ENCODE measurements at places on chromosomes 5 and 9.

GRCh38 chr9:114123031-114123977, 24.2 kb upstream of the KIF12 start:
- no peak for DNase-seq

GRCh38 chr5:59923465-59923864, 29.9 kb upstream of the PDE4D start:
- DNase-seq = no peak

DNA sequence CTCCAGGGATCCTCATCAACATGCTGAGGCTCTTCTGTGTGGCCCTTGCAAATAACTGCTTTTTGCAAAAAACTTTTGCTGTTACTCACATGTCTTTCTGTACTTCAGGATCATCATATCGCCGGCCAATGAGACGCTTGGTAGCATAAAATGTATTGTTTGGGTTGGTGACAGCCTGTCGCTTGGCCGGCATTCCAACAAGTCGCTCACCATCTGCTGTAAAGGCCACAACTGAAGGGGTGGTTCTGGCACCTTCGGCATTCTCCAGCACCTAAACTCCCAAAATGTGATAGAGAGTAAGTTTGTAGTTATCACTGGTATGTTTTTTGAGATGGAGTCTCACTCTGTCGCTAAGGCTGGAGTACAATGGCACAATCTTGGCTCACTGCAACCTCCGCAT, 4.3 kb downstream of the HSPA9 start:
- DNase-seq = no peak

GRCh38 chr9:26800322-26800721, 92.3 kb downstream of the CAAP1 start:
- no peak for DNase-seq

- no peak for DNase-seq
Observed at GRCh38 chr5:137097203-137097602, 401.9 kb downstream of the SPOCK1 start.

DNA sequence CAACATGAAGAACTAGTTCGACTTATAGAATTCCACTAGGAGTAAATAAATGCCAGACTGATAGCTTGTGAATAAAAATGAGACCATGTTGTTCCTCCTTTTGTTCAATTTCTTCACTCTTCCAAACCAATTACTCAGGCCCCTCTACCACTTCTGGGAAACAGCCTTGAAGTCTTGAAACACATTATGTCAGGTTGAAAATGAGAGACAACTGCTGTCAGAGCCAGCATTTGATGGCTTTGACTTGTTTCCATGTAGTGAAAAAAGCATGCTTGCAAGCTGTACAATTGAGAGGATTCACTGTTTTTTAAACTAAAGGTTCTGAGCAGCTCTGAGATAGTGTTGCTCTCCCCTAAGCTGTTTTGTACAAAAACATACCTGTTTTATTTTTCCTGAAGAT, 337.1 kb upstream of the SGCD start:
- no peak for DNase-seq

DNA sequence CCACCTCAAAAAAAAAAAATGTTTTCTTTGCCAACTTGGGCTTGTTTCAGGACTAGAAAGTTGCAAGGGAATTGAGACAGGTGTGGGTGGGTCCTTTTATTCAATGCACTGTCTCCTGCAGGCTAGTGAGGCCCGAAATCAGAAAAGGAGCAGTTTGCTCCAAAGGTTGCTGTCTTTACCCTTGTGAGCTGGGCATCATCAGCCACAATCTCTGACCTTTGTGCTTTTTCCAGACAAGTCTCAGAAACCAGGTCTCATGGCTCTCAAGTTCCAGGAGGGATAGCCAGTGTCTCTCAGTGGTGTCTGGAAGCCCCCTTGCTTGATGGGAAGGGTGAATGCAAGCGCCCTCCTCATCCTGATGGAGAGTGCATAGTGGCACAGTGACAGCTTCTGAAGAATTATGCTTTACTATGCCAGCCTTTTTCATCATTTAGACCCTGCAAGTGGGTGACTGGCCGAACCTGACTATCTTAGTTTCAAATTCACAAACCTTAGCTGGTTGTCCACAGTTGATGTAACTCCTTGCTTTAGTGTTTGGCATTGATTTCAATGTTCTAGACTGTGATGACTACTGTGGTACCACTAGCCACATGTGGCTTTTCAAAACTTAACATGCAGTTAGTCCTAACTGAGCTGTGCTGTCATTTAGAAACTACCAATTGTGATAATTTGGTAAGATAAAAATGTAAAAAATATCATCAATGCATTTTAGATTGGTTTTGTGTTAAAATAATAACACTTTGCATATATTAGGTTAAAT, 468.6 kb downstream of the GADD45G start:
- no peak for DNase-seq

DNA sequence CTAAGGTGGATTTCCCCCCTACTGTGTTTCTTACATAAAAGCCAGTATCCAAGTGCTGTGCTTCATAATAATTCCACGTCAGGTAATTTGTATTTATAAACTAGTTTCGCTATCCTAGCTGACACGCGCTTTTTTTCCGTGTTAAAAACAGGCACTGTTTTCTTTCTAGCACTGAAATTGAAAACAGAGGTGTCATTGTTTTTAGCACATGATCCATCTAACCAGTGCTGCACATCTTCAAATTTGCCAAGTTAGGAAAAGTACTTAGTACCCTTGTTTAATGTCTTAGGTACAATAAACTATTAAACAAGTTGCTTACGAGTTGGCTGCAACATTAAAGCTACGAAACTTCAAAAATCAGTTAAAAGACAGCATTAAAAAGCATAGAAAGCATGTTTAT, 49.9 kb downstream of the JMY start:
- DNase-seq = no peak

DNA sequence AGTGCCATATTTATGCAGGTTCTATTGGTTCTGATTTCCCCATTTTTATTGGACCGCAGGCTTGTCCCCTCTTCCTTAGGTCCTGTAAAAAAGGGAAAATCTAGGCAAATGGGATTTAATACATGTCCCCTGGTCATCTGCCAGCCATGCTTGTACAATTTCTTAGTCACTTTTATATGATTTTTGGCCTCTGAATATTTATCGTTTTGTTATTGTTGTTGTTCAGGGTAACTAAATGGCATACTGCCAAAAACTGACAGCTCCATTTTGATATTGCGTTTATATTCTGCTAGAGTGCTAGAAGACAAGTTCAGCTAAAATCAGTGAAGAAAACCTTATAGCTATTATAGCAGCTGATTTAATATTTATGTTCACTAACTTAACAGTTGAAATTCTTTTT, 770.2 kb upstream of the FAM174A start:
- DNase-seq = no peak

GRCh38 chr5:95261437-95262175, 23.3 kb downstream of the MCTP1 start:
- peak; percentile 28 for DNase-seq

- peak; percentile 55 for DNase-seq
Observed at GRCh38 chr9:89278997-89279739, 31.8 kb upstream of the CKS2 start.

GRCh38 chr5:53023969-53024368, 34.8 kb downstream of the ITGA2 start:
- DNase-seq = peak; percentile 35

- no peak for DNase-seq
Observed at GRCh38 chr5:78747705-78748359, 99.3 kb upstream of the LHFPL2 start.

- DNase-seq = no peak
Observed at GRCh38 chr9:19495186-19496028, 86.6 kb downstream of the ACER2 start.

- no peak for DNase-seq
Observed at GRCh38 chr5:142080248-142080647, 28.3 kb upstream of the NDFIP1 start.

DNA sequence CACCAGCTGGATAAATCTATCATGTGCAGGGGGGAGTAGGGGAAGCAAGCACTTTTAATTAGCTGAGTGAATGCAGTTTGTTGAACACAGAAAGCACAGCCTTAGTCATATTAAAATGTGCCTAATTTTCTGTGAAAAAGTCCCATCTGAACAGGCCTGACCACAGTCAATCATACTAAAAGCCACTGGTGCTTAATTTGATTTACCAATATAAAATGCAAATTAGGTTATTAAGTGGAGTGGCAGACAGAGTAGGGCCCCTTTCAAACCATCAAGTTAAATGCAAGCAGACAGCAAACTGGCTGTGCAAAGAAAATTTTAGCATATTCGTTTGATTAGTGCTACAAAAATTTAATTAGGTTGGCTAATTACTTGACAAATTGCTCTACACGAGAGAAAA, 176.1 kb downstream of the ISL1 start:
- DNase-seq = no peak

GRCh38 chr9:83304686-83305085, 233.5 kb downstream of the FRMD3 start:
- no peak for DNase-seq

- DNase-seq = no peak
Observed at GRCh38 chr5:155471027-155471426, 457.5 kb downstream of the KIF4B start.

- DNase-seq = no peak
Observed at GRCh38 chr9:97386265-97386633, 25.6 kb upstream of the TDRD7 start.

DNA sequence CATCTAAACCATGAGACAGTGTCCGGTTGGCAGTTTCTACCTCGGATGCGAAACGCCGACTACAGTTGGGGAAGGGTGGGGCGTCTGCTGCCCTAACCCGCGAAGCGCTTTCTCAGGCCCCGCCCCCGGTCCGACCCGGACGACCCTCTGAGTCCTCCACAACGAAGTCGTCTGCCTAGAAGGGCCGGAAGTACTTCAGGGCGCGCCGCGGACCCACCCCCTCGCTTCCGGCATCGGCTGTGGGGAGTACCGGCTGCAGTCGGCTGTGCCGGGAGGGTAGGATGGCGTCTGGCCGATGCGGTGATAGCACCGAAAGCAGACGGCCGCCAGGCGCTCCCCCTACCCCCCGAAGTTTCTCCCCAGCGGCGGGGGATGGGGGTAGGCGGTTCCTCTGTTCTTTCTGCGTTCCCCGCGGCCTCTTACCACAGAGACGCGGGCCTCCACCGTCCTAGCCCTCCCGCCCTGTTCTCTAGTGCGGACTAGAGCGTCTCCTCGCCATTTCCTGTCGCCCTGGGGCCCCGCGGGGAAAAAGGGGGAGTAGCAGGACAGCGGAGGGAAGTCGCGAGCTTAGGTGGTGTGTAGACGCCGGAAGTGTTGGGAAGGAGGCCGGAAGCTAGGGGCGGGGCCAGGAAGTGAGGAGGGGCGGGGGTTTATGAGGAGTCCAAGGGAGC, at the start of gene TRIM41:
Gene TRIM41 (plus strand): TSS at position 224 of the 671 bp plus-strand sequence. CDS start 719 bp downstream, outside the sequence.
- DNase-seq = peak; percentile 90

DNA sequence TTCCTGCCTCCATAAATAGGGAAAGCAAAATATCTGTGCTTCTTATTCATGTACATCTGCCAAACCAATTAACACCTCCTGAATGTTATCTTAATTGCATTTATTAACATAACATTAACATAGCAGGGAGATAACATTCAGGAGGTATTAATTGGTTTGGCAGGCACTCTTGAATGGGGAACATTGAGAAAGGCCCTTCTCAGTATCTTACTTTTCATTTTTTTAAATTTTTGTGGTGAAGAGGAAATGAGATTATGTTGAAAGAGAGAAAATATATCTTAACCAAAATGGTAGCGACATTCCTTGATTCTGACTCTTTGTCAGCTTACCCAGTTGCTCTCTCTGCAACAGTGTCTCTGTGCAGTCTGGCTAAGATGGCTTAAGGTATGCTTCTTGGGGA, 100.4 kb upstream of the TLE1 start:
- DNase-seq = no peak

DNA sequence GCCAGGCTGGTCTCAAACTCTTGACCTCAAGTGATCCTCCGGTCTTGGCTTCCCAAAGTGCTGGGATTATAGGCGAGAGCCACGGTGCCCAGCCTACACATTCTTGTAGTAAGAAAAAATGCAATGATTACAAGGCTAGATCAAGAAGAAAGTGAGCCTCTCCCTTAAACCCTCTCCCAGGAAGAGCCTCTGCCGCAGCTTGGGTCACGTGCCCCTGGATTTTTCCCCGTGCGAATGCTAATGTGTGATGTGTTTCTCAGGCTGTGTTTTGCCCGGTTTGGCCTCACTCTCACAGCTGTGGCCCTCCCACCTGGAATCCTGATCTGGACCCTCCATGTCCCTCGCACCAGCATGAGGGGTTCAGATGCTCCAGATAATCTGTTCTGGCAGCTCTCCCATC, 6.9 kb downstream of the PLPP7 start:
- no peak for DNase-seq

- no peak for DNase-seq
Observed at GRCh38 chr5:143059976-143060765, 290.0 kb downstream of the ARHGAP26 start.

DNA sequence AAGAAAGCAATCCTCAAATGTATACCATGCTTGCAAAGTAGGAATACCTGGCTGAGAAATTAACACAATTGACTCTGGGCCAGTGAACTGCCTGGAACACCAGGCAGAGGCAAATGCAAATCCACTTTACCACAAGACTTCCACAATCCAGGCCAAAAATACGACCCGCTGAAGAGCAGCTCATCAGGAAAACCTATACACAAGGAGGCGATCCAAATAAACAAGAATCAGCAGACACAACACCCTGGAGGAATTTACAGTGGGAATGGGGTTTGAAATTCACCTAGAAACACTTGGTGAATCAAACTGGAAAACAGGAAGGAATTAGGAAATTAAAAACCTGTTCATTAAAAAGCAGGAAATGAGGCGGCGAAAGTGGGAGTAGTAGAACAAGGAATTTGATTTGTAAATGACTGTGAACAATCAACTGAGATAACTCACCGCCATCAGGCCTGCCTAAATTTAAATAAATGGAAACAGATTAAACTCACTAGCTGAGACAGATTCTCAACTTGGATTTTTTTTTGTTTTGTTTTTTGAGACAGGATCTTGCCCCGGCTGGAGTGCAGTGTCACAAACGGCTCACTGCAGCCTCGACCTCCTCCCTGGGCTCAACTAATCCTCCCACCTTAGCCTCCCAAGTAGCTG, 15.9 kb downstream of the CMBL start:
- DNase-seq = no peak

DNA sequence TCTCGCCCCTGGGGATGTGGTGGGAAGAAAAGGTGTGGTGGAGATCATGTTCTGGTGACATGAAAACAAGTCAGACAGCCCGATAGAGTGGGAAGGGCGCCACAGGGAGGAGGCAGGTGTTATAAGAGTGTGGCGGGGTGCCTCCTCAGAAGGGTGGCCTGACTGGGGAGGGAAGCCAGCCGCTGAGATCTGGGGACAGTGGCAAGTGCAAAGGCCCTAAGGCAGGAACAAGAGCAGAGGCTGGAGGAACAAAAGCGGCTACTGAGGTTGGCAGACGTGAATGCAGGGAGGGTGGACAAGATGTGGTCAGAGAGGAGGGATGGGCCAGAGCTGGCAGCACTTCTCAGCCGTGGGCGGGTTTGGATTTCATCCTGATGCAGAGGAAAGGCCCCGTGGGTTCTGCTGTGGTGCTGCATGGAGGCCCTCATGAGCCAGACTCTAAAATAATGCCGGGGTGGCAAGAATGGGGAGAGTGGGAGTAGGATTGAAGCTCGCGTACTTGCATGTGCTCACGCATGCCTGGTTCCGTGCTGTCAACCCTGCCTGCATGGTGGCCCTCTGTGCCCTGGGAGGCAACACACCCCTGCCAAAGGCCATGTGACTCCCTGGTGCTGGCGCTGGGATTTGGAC, 89.2 kb downstream of the MVB12B start:
- DNase-seq = no peak

- no peak for DNase-seq
Observed at GRCh38 chr5:29229461-29229860, 1964.0 kb upstream of the CDH6 start.

GRCh38 chr9:19481971-19482404, 73.2 kb downstream of the ACER2 start:
- DNase-seq = no peak

- DNase-seq = no peak
Observed at GRCh38 chr9:129559506-129559881, 61.4 kb downstream of the C9orf50 start.
